ENCODE measurements at places on chromosomes 16 and 17. TPM values are rescaled to one million over a fixed set of nuclear protein-coding genes. Genes with fewer than 3 reads are reported as not detected.

The CEP295NL gene
- total RNA-seq: 0.18 TPM

The FBXO47 gene
- total RNA-seq: not detected

The TCAP gene
- 0.90 TPM for total RNA-seq

The SOX8 gene
- total RNA-seq: 2.8 TPM

The CACNG3 gene
- total RNA-seq: not detected

The KRTAP1-1 gene
- total RNA-seq: not detected

The TBKBP1 gene
- 6.5 TPM for total RNA-seq

All from A549 treated with Mapracorat at 1 μM for 4 hours (cell line).